ENCODE measurements at places on chromosomes 6 and 20. TPM values are rescaled to one million over a fixed set of nuclear protein-coding genes. Genes with fewer than 3 reads are reported as not detected.

The ADGRB3 gene
- 9.6 TPM for total RNA-seq

The TRIM10 gene
- total RNA-seq: not detected

The TFAP2D gene
- not detected for total RNA-seq

The FAM209B gene
- not detected for total RNA-seq

The TRIM15 gene
- not detected for total RNA-seq

The DDX43 gene
- total RNA-seq: 12.0 TPM

The RIPPLY2 gene
- total RNA-seq: 0.21 TPM

The TP53TG5 gene
- not detected for total RNA-seq

The BNIP5 gene
- total RNA-seq: not detected

The TINAG gene
- not detected for total RNA-seq

The EEF1A2 gene
- not detected for total RNA-seq

The C20orf96 gene
- 4.6 TPM for total RNA-seq

The MCCD1 gene
- total RNA-seq: not detected

The ZNF311 gene
- 0.84 TPM for total RNA-seq

The OR12D3 gene
- not detected for total RNA-seq

GRCh38 chr20:1632178-1632577 lies 12.4 kb upstream of the SIRPB1 start:
- DNase-seq: no peak
- no peaks in the 10 kb centered on the region for H3K36me3 ChIP-seq
- no peak overlapping the region for H3K27ac ChIP-seq

GRCh38 chr20:51376111-51376510 lies 166.4 kb downstream of the NFATC2 start:
- no peaks in the 10 kb centered on the region for H3K27me3 ChIP-seq
- H3K36me3 ChIP-seq: no peaks in the 10 kb centered on the region
- H3K27ac ChIP-seq: no peak overlapping the region
- DNase-seq: no peak
- no peak overlapping the region for H3K4me3 ChIP-seq
- H3K4me1 ChIP-seq: no peaks in the 10 kb centered on the region

- H3K4me1 ChIP-seq: no peaks in the 10 kb centered on the region
- H3K4me3 ChIP-seq: no peak overlapping the region
- H3K27ac ChIP-seq: no peak overlapping the region
- DNase-seq: no peak
- H3K27me3 ChIP-seq: no peaks in the 10 kb centered on the region
Measured at GRCh38 chr20:48236000-48236970, 451.0 kb upstream of the SULF2 start.

- no peak overlapping the region for H3K4me3 ChIP-seq
- H3K36me3 ChIP-seq: peaks cover 2% of the 10 kb centered on the region
- H3K27me3 ChIP-seq: no peaks in the 10 kb centered on the region
Measured at GRCh38 chr20:44489931-44490330, 14.3 kb downstream of the TTPAL start.

DNA sequence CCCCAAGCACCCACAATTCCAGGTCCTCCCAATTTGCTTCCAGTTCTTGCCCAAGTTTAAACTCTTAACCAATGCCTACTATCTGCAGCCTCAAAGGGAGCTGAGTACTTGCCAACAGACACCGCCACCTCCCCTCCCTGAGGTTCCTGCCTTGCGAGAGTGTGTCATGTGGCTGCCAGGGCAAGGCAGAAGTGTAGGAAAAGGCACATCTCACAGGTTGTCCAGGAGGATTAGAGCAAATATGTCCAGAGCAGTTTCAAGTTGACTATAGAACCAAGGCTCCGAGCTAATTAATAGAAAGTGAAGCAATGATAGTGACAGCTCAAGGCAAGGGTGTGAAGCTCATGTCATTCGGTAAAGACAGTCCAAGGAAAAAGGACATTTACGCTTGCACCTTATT lies 127.8 kb downstream of the ATXN1 start:
- H3K4me1 ChIP-seq: peaks cover 16% of the 10 kb centered on the region
- DNase-seq: no peak
- H3K4me3 ChIP-seq: no peak overlapping the region
- no peaks in the 10 kb centered on the region for H3K27me3 ChIP-seq
- no peak overlapping the region for H3K27ac ChIP-seq
- H3K36me3 ChIP-seq: no peaks in the 10 kb centered on the region

DNA sequence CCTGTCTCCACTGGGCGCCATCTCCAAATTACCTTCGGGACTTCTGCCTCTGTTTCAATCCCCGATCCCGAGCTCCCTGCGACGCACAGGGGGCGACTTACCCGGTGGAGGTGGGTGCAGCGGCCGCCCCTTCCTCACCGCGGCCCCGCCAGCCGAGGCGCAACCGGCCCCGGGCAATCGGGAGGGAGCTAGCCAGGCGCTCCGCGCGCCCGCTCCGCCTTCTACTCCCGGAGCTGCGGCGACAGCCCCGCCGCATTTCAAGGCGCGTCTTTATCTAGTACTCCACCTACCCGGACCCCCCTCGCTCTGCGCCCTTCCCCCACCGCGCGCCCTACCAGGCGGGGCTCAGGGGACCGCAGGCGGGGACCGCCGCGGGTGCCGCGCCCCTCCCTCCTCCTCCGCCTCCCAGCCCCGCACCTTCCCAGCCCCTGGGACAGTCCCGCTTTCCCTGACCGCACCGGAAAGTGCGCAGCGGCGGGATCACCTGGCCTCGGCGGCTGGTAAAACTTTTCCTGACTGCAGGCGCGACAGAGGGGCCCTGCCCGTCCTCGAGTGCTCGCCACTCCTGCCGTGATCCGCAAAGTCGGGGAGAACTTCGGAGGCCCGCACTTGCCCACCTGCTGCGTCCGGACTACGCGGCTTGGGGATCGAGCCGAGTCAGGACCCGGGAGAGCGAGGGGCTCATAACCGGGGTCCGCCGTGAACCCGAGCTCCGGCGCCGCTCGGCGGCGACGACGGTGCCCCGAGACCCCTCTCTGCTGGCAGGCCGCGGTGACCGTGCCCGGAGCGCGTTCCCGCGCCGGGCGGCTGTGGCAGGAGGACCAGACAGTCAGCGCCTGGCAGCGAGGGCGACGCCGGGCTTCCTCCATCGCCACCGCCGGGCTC lies 8.0 kb upstream of the NKX2-2 start:
- H3K4me3 ChIP-seq: no peak overlapping the region
- no peak overlapping the region for H3K27ac ChIP-seq
- H3K27me3 ChIP-seq: peaks cover 95% of the 10 kb centered on the region
- no peaks in the 10 kb centered on the region for H3K4me1 ChIP-seq
- DNase-seq: no peak
- H3K36me3 ChIP-seq: no peaks in the 10 kb centered on the region

GRCh38 chr20:11982289-11982954 lies 64.7 kb downstream of the BTBD3 start:
- H3K27me3 ChIP-seq: no peaks in the 10 kb centered on the region
- H3K27ac ChIP-seq: no peak overlapping the region
- no peaks in the 10 kb centered on the region for H3K4me1 ChIP-seq
- H3K4me3 ChIP-seq: no peak overlapping the region
- DNase-seq: no peak
- H3K36me3 ChIP-seq: no peaks in the 10 kb centered on the region

DNA sequence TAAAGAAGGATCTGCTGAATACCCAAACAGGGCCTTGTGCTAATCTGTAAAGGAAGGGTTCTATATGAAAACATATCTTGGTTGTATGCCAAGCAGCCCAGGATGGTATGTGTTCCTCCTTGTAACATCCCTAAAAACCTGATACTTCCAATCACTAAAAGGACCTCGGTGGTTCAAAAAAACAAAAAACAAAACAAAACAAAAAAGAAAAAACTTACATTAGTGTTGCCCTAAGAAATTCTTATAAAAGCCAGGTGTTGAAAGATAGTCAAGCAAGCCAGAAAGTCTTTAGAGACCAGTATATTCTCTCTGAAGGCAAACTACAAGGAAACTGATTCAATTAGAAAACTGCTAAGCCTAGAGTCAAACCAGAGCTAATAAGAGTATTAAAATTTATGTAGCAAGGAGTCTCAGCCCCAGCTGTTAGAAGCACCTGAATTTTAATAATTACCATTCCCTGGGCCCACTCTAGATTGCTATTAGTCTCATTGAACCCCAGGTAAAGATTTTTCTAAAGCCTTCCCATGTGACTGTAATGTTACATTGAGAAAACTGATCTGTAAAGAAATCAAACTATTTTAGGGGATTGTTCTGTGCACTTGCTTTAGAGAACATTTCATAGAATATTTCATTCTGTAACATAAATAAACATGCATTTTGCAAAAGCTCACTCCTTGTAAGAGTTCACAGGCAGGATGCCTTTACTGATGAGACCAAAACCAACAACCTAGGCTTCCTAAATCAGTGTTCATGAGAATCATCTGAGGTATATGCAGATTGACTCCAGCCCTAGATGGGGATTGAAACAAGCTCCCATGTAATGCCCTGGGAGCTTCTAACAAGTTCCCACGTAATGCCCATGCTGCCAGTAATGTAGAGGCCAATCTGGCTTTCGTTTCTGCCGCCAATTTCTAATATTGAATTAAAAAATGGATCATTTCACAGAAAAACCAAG lies 95.2 kb upstream of the BTN3A2 start:
- peaks cover 69% of the 10 kb centered on the region for H3K27me3 ChIP-seq
- no peaks in the 10 kb centered on the region for H3K4me1 ChIP-seq
- H3K36me3 ChIP-seq: no peaks in the 10 kb centered on the region
- no peak for DNase-seq
- H3K27ac ChIP-seq: no peak overlapping the region
- no peak overlapping the region for H3K4me3 ChIP-seq

GRCh38 chr6:67757465-67758033 lies 877.5 kb upstream of the ADGRB3 start:
- H3K4me1 ChIP-seq: no peaks in the 10 kb centered on the region
- H3K4me3 ChIP-seq: no peak overlapping the region
- DNase-seq: no peak
- no peaks in the 10 kb centered on the region for H3K27me3 ChIP-seq
- H3K36me3 ChIP-seq: no peaks in the 10 kb centered on the region

- H3K27me3 ChIP-seq: no peaks in the 10 kb centered on the region
- no peaks in the 10 kb centered on the region for H3K4me1 ChIP-seq
- H3K27ac ChIP-seq: no peak overlapping the region
- no peak for DNase-seq
Measured at GRCh38 chr20:38863024-38863851, 57.7 kb downstream of the PPP1R16B start.

GRCh38 chr20:44006126-44006525 lies 91.5 kb downstream of the TOX2 start:
- no peak for DNase-seq
- H3K4me3 ChIP-seq: no peak overlapping the region
- H3K27ac ChIP-seq: no peak overlapping the region
- no peaks in the 10 kb centered on the region for H3K4me1 ChIP-seq
- no peaks in the 10 kb centered on the region for H3K36me3 ChIP-seq

- H3K4me3 ChIP-seq: peak within 1 kb of the TSS; percentile 92
- H3K27ac ChIP-seq: peak within 1 kb of the TSS; percentile 99
- H3K27me3 ChIP-seq: no peaks in the 10 kb centered on the region
- peak; percentile 71 for DNase-seq
- H3K4me1 ChIP-seq: peaks cover 84% of the 10 kb centered on the region
Measured at GRCh38 chr6:30686009-30686907, at the start of gene PPP1R18. TSS of gene PPP1R18 (minus strand) at chr6:30686645. CDS start at chr6:30686018, 627 bp downstream.

- no peaks in the 10 kb centered on the region for H3K4me1 ChIP-seq
- H3K36me3 ChIP-seq: no peaks in the 10 kb centered on the region
- DNase-seq: no peak
Measured at GRCh38 chr6:14258117-14258516, 140.5 kb downstream of the CD83 start.

GRCh38 chr20:48262466-48262865 lies 477.2 kb upstream of the SULF2 start:
- no peaks in the 10 kb centered on the region for H3K27me3 ChIP-seq
- H3K36me3 ChIP-seq: no peaks in the 10 kb centered on the region
- no peaks in the 10 kb centered on the region for H3K4me1 ChIP-seq
- DNase-seq: no peak
- H3K4me3 ChIP-seq: no peak overlapping the region
- no peak overlapping the region for H3K27ac ChIP-seq

- no peaks in the 10 kb centered on the region for H3K27me3 ChIP-seq
- H3K4me1 ChIP-seq: no peaks in the 10 kb centered on the region
- H3K27ac ChIP-seq: no peak overlapping the region
- H3K36me3 ChIP-seq: no peaks in the 10 kb centered on the region
- H3K4me3 ChIP-seq: no peak overlapping the region
Measured at GRCh38 chr6:125431971-125432370, 130.2 kb upstream of the HDDC2 start.

DNA sequence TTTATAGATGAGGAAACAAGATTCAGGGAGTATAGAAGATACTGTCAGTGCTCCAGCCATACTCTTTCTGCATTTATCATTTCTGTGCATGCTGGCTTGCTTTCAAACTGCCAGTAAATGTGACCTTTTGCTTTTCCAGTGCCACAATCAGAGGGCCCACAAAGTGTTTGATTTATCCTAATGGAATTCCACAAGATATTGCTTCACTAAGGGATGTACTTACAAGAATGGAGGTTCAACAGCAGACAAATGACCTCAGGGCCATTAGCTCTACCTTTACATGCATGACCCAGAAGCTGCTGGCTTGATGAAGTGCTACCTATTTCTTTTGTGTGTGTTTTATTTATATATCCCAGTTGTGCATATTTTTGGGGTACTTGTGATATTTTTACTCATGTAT lies 171.5 kb upstream of the GRIK2 start:
- no peaks in the 10 kb centered on the region for H3K4me1 ChIP-seq
- H3K27ac ChIP-seq: no peak overlapping the region
- H3K27me3 ChIP-seq: no peaks in the 10 kb centered on the region
- no peak for DNase-seq

DNA sequence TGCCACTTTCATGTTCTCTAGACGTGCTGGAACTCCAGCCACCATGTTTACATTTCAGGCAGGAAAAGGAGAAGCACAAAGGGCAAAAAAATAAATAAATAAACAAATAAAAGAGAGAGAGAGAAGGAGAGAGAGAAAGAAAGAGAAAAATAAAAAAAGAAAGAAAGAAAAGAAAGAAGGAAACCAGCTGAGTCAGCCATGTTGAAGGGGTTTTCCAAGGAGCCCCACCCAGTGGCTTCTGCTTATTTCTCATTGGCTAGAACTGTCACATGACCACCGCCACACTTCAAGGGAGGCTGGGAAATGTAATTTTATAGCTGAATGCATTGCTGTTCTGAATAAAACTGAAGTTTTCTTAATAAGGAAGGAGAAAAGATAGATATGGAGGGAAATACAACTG lies 71.1 kb downstream of the BFSP1 start:
- no peaks in the 10 kb centered on the region for H3K27me3 ChIP-seq
- no peak overlapping the region for H3K4me3 ChIP-seq
- no peaks in the 10 kb centered on the region for H3K36me3 ChIP-seq
- no peaks in the 10 kb centered on the region for H3K4me1 ChIP-seq

GRCh38 chr6:15500901-15501825 lies 161.7 kb downstream of the DTNBP1 start:
- H3K36me3 ChIP-seq: peaks cover 5% of the 10 kb centered on the region
- H3K4me1 ChIP-seq: peaks cover 21% of the 10 kb centered on the region
- H3K27ac ChIP-seq: no peak overlapping the region
- H3K4me3 ChIP-seq: no peak overlapping the region
- no peak for DNase-seq

DNA sequence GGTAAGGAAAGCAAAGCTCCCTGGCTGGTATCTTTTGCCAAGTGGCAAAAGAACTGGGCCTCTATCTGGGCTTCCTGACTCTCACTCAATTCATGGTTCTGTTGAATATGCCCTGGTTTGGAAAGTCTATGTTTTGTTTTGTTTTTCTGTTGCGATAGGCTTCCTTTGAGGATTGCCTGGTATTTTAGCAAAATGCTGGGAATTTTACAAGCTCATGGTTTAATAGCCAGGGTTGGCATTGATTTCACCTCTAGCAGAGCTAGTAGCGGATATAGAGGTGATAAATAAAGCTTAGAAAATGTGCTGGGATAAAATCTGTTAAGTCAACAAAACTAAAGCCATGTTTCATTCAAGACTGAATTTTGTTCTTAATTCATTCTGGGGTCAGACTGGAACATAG lies 109.9 kb downstream of the RNF144B start:
- no peaks in the 10 kb centered on the region for H3K27me3 ChIP-seq
- no peak overlapping the region for H3K27ac ChIP-seq
- no peak overlapping the region for H3K4me3 ChIP-seq

All from tibial nerve (tissue), 4 donors.